ENCODE measurements at places on chromosomes 12 and 14.

- no peak for DNase-seq
These were observed 475.3 kb downstream of the EGLN3 start for GRCh38 chr14:33475623-33476022.

DNA sequence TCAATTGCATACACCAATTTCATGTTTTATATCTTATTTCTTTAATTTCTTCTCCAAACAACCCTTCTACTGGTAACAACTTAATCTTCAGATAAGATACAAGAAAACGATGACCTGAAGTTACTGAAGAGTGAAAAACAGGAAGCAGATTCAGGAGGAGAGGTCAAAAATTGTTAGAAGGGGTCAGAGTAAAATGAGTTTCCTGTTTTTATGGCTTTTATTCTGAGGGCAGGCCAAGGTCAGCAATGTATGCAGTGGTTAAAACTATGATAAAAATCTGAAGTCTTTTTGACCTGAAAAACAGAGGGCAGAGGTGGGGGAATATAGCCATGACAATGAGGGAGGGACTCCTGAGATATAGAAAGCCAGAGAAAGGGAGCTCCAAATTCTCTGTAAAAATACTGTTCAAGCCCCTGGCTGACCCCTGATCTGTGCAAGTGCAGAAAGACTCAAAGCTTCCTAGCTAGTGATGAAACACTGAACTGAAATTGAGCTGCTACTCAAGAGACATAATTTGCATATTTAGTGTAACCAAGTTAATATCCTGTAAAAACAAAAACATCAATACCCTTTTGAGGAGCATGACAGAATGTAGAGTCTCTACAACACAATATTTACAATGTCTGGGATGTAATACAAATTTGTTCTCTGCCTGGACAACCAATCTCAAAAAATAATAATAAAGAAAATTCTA, 514.3 kb upstream of the SEL1L start:
- no peak for DNase-seq

- no peak for DNase-seq
These were observed 928 bp downstream of the TBX3 start for GRCh38 chr12:114682785-114683708.

GRCh38 chr14:60245380-60246177, 3.4 kb upstream of the PPM1A start:
- DNase-seq: no peak

DNA sequence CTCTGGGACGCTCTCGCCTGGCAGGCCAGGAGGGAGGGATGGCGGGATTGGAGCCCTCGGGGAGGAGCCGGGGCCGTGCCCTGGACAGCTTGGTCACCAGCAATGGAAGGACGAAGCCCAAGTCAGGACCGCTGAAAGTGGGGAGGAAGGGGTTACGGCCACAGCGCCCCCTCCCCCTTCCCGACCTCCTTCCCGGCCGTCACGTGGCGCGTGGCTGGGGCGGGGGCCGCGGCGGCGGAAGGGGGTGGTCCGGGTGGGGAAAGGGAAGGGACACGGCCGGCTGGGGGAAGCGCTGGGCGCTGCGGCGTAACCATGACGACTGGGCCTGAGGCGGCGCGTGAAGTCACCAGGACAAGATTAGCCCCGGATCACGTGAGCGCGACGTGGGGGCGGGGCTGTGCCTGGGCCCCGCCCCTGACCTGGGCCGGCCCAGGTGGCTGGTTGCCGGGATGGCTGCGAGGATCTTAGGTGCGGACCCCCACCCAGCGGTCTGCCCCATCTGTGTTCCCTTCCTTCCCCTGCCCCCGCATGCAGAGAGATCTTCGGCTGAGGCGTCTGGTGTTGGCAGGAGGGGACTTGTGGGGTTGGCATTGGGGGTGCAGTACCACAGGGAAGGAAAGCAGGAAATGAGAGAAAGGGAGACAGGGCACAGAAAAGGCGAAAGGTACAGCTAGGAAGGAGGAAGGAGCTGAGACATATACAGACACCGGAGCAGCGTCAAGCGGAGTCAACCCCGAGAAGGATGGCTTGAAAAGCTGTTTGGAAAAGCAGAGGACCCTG, 6.2 kb downstream of the MAP3K12 start:
- DNase-seq: peak; percentile 74

DNA sequence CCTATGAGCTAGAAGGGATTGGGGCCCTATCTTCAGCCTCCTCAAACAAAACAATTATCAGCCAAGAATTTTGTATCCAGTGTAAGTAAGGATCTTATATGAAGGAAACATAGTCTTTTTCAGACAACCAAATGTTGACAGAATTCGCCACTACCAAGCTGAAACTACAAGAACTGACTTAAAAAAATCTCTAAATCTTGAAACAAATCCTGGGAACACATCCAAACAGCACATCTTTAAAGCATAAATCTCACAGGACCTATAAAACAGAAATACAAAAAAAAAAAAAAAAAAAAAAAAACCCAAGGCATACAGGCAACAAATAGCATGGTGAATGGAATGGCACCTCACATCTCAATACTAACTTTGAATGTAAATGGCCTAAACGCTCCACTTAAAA, 41.3 kb upstream of the LMNTD1 start:
- no peak for DNase-seq

- no peak for DNase-seq
These were observed 575 bp downstream of the L2HGDH start for GRCh38 chr14:50311337-50311971.

GRCh38 chr12:80756875-80757274, 40.2 kb downstream of the MYF5 start:
- no peak for DNase-seq

- DNase-seq: no peak
These were observed 1.7 kb downstream of the TNFRSF1A start for GRCh38 chr12:6340032-6340638.

- DNase-seq: no peak
These were observed 22.6 kb downstream of the KCNA5 start for GRCh38 chr12:5066251-5066650.

DNA sequence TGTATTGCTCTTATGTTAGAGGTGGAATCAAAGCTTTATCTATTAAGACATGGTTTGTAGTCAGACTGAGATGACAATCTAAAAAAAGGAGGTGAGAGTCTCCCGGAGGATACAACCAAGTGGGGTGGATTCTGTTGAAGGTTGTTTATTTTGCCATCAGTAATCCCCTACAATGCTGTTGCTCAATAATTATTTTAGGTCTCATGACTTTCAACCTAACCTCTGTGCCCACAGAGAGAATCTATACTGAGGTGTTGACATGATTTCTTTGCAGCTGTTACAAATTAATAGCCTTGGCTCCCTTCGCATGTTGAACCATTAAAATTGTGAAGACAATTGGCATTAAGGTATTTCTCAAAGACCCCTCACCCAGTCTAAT, 28.7 kb upstream of the FOS start:
- no peak for DNase-seq

GRCh38 chr12:61531195-61531594, 729.0 kb upstream of the USP15 start:
- no peak for DNase-seq

DNA sequence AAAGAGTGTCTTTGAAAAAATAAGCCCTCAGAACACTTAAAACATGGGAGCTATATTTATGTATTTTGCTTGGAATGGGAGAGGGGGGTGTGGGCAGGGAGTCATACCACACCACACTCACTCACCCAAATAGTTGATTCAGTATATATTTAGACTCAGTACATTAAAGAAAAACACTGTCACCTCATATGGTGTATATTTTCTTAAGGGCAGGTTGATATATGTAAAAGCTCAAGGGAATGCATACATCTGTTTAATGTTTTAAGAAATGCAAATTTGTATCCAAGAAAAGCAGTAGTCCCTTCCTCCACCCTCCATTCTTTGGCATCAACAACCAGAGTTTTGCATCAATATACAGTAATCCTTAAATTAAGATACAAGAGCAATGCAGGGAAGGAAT, 1.4 kb downstream of the NFYB start:
- DNase-seq: no peak

DNA sequence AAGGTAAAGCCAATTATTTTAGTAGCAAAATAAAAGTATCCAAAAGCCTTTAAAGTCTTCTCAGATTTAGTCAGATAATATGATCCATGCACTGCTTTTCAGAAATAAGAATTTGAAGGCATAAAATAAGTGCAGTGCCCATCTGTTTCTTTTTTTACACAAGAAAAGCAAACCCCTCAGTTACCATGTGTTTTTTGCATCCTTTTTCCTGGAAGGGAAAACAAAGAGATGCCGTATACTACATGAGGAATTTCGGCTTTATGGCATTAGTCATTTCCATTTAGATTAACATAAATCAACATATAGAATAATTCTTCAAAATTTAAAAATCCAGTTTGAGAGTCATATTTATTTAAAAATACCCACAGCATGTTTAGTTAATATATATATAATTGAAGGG, 70.0 kb upstream of the GNPNAT1 start:
- DNase-seq: no peak

GRCh38 chr14:99057576-99058083, 214.4 kb downstream of the BCL11B start:
- no peak for DNase-seq

GRCh38 chr12:17928708-17929366, 161.2 kb downstream of the RERGL start:
- peak; percentile 53 for DNase-seq

DNA sequence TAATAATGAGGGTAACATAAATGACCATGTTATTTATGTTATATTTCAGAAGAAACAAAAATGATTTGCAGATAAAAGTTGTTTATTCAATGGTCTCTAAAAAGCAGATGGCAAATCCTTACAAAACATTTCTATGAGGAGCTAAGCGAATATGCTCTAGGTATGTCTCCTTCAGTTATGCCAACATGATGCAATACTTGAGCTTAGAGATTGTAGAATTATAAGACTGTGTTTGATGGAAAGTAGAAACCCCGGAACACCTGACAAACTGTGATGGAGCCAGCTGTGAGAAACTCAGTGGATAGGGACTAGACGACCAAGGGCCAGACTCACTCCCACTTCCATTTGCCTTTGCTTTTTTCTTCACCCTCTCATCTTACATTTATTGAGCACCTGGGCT, 17.8 kb upstream of the NR1H4 start:
- no peak for DNase-seq

GRCh38 chr12:124928912-124929530, 14.6 kb upstream of the UBC start:
- no peak for DNase-seq

DNA sequence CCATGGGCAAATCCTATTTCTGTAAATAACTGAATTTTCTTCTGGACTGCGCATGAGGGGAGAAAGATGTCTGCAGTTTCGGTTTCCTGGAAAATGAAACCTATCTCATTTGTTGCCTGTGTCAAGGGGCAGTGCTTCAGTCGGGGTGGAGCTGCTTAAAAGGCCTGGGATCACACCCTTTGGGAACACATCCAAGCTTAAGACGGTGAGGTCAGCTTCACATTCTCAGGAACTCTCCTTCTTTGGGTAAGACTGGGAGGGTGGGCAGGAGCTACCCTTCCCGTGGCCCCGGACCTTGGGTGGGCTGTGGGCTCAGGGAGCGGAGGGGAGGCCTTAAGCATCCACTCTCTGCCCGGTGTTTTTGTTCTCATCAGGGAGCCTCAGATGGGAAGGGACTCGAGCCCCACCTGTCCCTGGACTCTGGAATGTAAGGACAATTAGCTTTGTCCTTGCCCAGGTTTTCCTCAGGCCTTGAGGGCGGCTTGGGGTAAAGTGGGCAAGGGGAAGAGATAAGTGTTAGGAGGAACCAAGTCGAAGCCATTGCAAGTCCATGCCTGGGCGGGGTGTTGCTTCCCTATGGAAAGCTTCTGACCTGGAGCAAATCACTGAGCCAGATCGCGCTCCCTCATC, at the start of gene IFI27:
Gene IFI27 (plus strand): TSS at position 185 of the 630 bp plus-strand sequence.
- DNase-seq: no peak

DNA sequence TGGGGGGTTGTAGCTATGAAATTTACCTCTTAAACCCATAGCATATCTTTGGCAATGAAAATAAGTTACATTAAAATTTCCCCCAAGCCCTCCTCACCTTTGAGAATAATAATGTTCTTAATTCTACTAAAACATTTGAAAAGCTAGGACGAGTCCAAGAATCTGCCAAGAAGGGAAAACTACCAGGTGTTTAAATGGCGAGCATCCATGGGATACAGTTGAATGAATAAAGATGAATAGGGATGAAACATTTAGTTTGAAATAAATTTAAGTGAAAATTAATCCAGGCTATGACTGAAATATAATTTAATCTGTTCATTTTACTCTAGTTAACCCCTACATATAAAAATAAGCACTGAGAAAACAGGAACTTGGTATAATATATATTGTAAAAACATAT, 536.7 kb downstream of the FLRT2 start:
- no peak for DNase-seq

- no peak for DNase-seq
These were observed 73.9 kb downstream of the RPS6KA5 start for GRCh38 chr14:90986510-90986909.

- DNase-seq: no peak
These were observed 1.1 kb downstream of the ATXN3 start for GRCh38 chr14:92105073-92105892.

GRCh38 chr12:118853634-118854033, 127.7 kb upstream of the SRRM4 start:
- no peak for DNase-seq

DNA sequence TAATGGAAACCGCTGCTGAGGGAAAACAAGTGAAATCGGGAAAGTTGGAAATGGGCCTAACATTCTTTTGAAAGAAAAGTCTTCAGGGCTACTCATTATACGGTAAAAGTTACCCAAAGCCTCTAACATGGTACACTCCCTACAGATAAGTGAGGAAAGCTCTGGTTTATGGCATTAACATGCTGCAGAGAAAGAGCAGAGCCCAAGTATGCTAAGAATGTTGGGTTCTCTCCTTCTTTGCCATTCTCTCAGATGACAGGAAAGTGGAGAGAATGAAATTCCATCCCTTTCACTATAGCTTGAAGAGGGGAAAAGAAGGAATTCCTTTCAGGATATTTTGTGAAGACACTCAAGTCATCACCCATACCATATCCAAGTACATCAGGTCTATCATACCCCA, 348.0 kb downstream of the SEC23A start:
- DNase-seq: no peak

- DNase-seq: no peak
These were observed 136.9 kb downstream of the SLC38A1 start for GRCh38 chr12:46131732-46132469.

- DNase-seq: no peak
These were observed 17.7 kb upstream of the SLC38A2 start for GRCh38 chr12:46390304-46390703.

DNA sequence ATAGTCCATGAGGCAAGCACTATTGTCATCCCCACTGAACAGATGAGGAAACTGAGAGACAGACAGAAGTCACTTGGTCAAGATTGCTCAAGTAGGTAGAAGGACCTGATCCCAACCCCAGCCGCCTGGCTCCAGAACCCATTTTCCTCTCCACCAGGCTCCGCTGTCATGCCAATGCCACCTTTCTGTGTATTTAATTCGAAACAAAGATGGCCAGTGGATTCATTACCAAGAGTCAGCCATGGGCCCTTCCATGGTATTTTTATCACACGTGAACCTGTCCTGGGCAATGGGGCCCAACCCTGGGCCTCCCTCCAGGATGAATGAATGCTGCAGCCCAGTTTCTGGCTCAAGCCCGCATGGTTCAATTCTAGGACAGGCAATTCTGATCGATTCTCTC, 673.4 kb downstream of the BCL11B start:
- DNase-seq: no peak

GRCh38 chr12:130768120-130768519, 52.0 kb upstream of the RIMBP2 start:
- DNase-seq: no peak

Measured in fibroblast of skin of left biceps (primary cell).